Testis (tissue), 5 donors: ENCODE measurements at places on chromosomes 2 and 18.

DNA sequence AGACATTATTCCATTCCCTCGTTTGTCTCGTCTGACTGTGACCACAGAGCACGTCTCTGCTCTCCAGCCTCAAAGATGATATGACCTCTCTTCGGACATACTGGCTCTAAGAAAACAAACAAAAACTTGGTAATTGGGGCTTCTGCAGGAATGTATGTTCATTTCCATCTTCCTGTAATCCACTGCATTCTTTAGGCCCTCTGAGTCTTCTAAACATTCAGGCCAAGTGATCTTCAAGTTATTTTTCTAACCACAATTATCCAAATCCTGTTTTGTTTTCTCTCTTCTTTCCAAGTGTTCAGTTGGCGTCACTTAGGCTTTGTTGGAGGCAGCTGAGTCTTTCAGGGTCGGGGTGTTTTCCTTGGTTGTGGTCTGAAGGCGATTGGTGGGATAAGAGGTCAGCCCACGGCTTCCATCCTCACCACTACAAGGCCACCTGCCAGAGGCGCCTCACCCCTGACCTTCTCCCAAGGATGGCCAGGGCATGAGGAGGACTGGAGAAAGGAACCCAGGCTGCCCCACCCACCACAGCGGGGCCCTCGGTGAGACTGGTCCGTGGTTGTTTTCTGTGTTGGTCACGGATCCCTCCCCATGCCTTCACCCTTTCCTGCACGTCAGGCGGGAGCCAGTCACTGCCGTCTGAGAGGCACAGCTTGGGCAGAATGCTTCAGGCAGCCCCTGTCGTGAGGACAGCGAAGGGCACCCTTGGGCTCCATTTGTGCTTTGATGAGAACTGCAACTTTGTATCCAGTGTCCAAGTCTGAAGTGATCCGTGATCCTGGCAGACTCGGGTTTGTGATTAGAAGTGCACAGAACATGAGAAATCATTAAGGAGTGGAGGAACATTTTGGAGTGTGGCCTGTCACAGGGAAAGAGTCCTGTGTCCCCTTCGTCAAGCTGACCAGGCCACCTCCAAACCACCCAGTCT lies 88.6 kb upstream of the FHL2 start:
- peak; percentile 81 for DNase-seq

GRCh38 chr2:201228271-201228911 lies 31.9 kb upstream of the CASP8 start:
- no peak for DNase-seq

GRCh38 chr2:224577541-224577940 lies 7.6 kb downstream of the CUL3 start:
- DNase-seq, result no peak

DNA sequence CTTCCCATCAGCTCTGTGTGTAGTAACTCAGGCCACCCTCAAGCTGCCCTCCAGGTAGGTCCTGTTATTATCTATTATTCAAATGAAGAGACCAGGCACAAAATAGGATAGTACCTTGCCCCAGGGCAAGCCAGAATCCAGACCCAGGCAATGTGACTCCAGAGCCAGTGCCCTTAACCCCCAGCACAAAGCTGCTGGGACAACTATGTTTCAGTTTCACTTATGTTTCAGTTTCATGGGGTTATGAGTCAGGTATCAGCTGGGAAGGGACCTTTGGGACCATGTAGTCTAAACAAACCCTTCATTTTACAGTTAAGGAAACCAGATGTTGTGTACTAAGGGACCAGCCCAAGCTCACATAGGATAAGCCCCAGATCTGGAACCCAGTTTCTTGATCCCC lies 10.0 kb downstream of the HK2 start:
- no peak for DNase-seq

- no peak for DNase-seq
Observed at GRCh38 chr2:128389388-128390086, 70.9 kb upstream of the HS6ST1 start.

DNA sequence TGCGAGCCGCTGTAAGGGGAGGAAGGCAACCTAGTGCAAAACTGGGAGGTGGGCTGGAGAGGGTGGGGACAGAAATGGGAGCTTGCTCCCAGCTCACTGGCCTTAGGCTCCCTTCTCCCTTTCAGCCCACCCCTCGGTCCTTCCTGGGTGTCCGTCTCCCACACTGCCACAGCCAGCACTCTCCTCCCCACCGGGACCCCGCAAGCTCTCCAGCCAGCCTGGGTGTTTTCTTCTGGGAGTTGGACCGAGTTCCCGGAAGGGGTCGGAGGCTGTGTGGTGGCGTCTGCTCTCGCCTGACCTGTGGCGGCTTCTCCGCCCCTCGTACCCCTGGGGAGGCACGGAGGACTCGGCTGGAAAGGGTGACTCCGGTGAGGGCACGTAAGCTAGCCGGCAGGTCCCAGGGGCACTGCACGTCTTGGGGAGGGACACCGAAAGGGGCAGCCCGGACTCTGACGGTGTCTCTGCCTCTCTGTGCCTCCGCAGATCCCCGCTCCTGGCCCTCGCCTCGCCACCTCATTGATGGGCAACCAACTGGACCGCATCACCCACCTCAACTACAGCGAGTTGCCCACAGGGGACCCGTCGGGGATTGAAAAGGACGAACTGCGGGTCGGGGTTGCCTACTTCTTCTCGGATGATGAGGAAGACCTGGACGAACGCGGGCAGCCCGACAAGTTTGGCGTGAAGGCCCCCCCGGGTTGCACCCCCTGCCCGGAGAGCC lies 1.1 kb downstream of the LRATD1 start:
- peak; percentile 17 for DNase-seq

DNA sequence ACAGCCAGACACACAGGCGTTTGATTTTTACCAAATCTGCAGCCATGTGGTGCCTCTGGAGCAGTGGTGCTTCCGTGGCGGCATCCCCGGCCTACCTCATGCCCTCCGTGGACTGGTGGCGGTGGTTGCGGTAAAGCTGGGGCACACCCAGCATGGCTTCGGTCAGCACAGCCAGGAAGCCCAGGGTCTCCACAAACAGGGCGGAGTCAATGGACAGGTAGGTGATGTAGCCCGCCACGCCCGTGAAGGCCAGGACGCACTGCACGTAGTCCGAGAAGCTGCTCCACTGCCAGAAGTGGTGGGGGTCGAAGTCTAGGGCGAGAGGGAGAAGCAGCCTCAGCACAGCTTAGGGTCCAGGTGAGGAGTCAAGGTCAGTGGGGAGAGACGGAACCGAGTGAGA lies 32.4 kb downstream of the SLC66A2 start:
- peak; percentile 11 for DNase-seq

DNA sequence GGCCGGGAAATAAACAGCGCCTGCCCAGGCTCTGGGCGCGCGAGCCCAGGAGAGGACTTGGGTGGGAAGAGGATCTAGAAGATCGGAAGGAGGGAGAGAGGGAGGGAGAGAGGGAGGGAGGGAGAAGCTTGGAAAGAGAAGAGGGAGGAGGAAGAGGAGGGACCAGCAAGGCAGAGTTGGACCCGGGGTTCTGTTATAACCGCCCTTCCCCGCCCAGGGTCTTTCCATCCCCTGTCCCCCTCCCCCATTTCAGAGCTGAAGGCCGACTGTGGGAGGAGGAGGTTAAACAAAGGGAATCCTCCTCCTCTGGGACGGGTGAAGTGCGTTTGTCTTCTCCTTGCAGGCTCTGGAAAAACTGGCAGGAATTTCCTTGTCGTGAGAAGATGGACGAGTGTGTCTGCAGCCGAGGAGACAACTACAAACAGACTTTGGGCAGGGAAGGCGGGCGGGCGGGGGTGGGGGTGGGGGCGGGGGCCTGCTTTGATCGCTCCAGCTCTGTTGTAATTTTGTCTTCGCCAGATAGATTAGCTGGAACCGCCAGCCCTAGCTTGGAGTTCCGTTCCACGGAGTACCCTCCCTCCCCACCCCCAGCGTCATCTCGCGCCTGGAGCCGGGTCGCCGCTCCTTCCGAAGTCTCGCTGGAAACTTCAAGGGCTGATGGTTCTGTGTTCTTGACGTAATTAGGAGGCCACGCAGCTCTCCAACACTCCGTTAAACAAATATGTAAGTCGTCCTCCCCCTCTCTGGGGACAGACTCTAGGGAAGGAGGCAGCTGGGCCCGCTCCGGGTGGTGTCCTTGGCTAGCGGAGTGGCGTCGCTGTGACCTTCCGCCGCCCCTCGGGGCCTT lies 6.4 kb upstream of the SP9 start:
- no peak for DNase-seq

GRCh38 chr2:76478266-76479035 lies 767.7 kb upstream of the GCFC2 start:
- DNase-seq, result no peak

DNA sequence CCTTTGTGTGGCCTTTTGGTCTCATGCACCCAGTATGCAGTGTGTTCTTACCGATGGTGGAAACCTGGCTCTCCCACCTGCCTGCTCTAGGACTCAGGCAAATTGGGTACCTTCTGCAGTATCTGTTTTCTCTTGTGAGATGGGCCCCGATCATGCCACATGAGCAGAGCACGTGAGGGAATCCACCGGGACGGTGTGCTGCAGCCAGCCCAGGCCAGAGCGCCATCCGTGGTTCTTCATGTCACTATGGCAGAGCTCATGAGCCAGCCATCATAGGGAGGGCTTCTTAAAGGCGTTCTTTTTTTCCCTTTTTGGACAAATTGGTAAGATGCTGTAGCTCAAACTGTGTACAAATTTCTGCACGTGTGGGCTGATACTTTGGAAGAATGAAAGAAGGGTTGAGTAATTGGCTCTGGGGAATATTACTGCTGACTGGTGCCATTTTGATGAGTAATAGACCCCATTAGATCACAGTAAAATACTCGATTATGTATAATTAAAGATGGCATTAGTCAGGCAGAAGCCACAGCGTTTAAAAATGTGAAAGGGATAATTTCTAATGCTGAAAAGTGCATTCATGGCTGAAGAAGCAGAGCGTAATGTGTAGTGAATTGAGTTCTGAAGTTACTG lies 19.2 kb downstream of the SH3RF3 start:
- no peak for DNase-seq

- DNase-seq, result peak; percentile 60
Observed at GRCh38 chr2:206642075-206643025, at the start of gene FAM237A. FAM237A (plus strand) TSS chr2:206642487; CDS start chr2:206644237, 1,750 bp downstream.

- no peak for DNase-seq
Observed at GRCh38 chr2:187165936-187166610, 282.0 kb downstream of the CALCRL start.
